ENCODE measurements at places on chromosomes 7 and 10.

DNA sequence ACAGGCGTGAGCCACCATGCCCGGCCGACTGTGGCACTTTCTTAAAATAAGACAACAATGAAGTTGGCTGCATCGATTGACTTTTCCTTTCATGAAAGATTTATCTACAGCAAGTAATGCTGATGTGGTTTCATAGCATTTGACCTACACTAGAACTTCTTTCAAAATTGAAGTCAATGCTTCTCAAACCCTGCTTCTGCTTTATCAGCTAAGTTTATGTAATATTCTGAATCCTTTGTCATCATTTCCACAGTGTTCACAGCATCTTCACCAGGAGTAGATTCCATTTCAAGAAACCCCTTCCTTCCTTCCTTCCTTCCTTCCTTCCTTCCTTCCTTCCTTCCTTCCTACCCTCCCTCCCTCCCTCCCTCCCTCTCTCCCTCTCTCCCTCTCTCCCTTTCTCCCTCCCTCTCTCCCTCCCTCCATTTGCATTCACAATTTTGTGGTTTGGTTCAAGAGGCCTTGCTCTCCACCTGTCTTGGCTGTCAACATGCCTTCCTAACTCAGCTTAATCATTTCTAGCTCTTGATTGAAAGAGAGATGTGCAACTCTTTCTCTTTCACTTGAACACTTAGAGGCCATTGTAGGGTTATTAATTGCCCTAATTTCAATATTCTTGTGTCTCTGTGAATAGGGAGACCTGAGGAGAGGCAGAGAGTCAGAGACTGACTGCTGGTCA lies 52.1 kb downstream of the HDAC9 start:
- no peak for DNase-seq

DNA sequence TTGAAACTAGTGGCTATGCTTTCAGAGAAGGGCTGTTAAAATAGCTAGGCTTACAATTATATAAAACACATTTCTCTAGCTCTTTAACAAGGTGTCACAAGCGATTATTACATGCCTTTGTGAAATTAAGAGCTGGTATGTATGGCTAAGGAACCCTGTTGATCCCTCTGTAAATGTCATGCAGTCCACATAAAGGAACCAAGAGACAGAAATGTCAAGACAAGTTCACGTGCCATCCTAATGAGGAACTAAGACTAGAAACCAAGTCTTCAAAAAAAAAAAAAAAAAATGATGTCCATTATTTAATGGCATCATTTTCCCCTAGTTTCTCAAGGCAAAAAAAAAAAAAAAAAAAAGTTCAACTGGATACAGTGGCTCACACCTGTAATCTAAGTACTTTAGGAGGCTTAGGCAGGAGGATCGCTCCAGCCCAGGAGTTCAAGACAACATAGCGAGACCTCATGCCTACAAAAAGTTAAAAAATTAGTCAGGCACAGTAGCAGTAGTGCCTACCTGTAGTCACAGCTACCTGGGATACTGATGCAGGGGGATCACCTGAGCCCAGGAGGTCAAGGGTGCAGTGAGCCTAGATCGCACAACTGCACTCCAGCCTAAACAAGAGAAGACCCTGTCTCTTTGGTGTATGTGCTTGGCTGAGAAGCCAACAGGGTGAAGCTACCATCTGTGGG lies 63.4 kb downstream of the SRPK2 start:
- DNase-seq: no peak

DNA sequence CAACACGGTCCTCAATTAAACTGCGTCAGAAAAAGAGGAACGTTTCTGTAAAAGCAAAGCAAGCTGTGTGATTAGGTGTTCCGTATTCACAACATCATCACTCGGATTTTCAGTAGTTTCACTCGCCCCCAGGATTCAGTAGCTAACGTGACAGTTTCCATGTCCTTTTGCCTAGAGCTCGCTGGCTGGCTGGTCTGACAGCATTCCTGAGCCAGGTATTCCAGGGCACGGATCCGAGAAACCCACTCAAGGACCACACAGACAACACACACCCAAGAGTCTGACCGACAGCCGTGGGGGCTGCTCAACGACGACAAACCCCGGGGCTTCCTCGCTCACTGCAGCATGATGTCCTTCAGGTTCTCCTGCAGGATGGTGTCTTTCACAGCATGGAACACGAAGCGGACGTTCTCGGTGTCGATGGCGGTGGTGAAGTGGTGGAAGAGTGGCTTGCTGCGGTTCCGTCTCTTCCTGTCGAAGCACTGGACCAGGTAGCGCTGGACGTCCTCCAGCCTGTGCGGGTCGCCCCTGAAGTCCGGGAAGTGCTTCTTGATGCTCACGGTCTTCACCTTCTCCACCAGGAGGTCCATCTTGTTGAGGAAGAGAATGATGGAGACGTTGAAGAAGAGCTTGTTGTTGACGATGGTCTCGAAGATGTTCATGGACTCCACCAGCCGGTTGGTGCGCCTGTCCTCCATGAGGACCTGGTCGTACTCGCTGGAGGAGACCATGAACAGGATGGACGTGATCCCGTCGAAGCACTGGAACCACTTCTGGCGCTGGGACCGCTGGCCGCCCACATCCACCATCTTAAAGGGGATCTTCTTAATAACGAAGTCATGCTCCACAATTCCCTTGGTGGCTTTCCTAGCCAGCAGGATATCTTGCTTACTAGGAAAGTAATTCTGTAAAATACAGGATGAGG lies 43.1 kb downstream of the AMZ1 start:
- DNase-seq: peak; percentile 76

- DNase-seq: no peak
Measured at GRCh38 chr7:131026297-131027000, 292.4 kb upstream of the KLF14 start.

DNA sequence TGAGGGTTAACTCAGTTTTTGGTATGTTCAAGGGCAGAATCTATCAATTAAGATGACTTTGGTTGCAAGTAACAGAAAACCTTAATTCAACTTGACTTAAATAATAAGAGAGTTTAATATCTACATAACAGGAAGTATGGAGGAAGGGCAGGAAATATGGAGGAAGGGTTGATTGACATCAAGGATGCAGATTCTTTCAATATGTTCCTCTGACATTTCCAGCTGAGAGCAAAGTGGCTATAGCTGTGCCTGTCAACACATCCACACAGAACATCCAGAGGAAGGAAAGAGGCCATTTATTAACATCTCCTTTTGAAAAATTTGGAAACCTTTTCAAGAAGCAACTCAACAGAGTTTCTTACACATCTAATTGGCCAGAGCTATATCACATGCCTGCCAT lies 19.4 kb upstream of the RALA start:
- no peak for DNase-seq

GRCh38 chr10:84820596-84820995 lies 492.2 kb downstream of the CCSER2 start:
- DNase-seq: no peak

DNA sequence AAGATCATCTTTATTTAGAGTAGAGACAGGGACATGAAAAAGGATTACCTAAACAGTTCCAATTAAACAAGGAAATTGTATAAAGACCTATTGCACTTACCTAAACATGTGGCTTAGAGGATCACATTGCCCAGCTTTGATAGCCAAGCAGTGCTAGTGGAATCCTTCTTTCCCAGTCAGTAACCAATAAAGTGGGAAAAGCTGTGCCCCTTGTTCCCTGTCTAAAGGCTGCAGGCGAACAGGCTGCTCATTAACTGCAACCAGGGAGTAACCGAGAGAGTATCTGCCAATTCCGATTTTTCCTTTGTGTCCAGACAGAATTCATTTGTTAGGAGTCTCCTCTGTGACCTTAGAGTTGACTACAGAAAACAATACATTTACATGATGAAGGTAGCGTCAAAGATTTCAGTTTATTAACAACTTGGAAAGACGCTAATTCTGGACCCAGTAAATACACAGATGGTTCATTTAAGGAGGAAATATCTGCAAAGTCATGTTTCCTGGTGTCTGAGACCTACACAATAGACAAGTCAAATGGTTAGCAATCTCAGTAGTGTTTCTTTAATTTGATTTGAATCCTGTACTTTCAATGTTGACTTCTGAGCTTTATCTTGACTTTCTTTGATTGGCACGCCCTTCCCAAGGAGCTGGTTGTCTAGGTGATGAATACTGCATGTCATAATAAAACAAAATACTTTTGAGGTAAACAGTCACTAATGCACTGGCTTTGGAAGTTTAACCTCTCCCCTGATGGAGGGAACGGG lies 57.3 kb upstream of the MET start:
- DNase-seq: no peak

GRCh38 chr7:83289419-83289993 lies 126.8 kb upstream of the PCLO start:
- DNase-seq: no peak

GRCh38 chr7:45082031-45082830 lies 6.5 kb downstream of the NACAD start:
- no peak for DNase-seq

DNA sequence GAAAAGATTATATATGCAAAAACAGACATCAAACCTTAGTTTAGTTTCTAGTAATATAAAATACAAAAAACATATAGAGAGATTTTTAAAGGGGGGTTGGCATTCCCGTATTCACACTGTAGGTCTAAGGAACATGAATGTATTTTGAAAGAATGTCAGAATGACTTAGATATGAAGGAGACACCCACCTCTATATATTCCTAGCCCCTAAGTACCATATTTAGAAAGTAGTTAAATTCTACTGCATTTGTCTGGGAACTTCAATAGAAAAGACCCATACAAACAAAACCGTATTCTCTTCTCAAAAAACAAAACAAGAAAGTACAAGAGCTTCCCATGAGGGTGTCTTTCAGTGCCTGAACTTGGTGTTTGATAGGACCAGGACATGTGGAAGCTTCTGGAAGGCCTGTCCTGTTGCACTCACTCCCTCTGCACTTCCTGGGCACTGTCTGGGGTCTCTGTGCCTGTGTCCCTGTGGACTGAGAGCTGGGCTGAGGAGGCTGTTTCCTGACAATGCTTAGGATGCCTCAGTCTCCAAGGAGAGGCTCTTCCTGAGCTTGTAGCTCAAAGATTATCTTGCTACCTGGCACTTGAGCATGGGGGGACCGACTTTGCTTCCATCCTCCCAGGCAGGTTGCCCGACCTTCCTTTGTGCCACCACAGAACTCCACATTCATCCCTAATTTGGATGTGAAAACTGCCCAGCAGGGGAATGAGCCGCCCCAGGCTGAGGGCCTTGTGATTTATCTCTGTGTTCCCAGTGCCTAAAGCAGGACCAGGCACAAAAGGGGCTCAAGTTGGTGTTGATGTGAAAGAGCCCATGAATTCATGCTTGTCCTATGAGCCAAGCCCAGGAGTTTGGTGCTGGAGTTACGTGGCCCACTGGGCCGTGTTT lies 44.4 kb upstream of the KLF6 start:
- DNase-seq: peak; percentile 85

GRCh38 chr7:129210989-129211312 lies 13.9 kb upstream of the AHCYL2 start:
- no peak for DNase-seq

GRCh38 chr7:19470031-19470430 lies 238.8 kb downstream of the POLR1F start:
- no peak for DNase-seq

GRCh38 chr7:134690016-134690415 lies 43.4 kb downstream of the BPGM start:
- DNase-seq: no peak

DNA sequence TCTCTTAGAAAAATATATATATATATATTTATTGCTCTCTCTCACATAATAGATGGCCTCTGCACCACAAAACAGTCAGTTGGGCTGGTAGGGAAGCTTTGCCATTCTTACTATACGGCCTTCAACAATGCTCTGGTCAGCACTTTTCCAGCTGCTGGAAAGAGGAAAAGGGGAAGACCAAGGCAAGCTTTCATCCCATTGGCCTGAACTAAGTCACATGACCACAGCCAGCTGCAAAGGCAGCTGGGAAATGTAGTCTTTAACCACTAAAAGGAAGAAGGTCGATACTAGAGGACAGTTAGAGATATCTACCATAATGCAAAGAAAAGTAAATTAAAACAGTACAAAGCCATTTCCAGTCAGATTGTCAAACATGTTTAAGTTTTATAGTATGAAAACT lies 58.4 kb upstream of the MACROH2A2 start:
- DNase-seq: peak; percentile 66

DNA sequence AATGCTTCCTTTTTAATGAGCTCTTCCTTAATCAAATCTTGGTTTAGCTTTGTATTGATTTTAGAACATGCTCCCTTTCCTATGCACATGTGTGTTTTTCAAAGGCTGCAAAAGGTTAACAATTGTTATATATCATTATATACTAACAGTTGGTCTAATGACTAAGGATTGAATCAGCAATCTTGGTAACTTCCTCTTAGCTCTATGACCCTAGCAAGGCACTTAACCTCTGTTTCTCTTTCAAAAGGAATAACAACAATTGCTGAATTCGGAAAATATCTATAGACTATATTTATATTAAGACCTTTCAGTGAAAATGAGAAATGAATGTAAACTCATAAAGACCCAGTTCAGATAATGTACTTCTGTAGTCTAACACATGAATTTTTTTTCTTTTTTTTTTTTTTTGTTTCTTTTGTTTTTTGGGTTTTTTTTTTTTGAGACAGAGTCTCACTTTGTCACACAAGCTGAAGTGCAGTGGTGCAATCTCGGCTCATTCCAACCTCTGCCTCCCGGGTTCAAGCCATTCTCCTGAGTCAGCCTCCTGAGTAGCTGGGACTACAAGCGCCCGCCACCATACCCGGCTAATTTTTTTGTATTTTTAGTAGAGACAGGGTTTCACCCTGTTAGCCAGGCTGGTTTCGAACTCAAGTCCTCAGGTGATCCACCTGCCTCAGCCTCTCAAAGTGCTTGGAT lies 48.8 kb downstream of the HOXA1 start:
- DNase-seq: no peak

GRCh38 chr10:93999401-93999851 lies 5.7 kb downstream of the PLCE1 start:
- DNase-seq: peak; percentile 85

- DNase-seq: peak; percentile 57
Measured at GRCh38 chr7:134514663-134515062, 12.7 kb upstream of the AKR1B10 start.

DNA sequence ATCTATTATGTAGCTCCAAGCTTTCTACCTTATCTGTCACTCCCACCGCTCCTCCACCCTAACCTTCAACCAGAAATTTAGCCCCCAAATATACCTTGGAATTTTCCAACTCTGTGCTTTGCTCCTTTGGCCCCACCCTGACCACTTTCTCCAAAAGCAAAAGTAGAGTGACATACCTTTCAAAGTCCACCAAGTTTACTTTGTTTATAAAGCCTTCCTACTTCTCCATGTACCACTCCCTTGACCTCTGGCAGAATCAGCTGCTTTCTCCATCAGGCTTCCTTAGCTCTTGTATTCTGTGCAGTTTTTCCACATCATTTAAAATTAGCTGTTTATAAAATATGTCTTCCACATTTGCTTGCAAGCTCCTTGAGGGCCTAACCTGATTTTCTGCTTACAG lies 40.9 kb upstream of the RSBN1L start:
- DNase-seq: no peak

DNA sequence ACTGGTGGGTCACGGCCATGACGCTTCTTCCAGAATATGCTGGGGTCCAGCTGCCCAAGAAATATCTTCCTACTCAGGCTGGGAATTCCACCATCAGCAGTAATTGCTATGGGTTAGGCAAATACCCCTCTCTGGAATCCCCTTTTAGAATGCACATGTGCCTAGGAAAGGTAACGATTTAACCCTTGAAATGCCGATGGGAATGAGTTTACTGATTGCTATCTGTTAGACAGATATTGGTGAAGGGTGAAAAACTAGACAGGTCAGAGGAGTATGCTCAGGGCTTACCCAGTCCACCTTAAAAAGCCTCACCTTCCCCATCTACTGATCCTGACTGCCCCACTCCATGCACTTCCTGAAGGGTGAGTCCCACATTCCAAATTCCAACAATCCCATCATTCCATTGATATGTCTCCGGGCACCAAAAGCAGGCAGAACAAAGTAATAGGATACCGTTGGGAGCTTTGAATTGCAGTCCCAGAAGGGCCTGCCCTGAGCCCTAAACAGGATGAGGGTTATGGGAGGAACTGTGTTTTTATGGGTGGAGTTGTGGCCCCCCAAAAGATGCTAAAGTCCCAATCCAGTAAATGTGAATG lies 59.3 kb downstream of the DLG5 start:
- DNase-seq: peak; percentile 69

Data from ELF-1 (cell line).